CD4-positive, alpha-beta T cell treated with Interleukin-10 for 1 hour (primary cell): ENCODE measurements at places on chromosomes 16 and 17.

- DNase-seq, result no peak
Observed at GRCh38 chr16:70692873-70693671, 7.2 kb upstream of the MTSS2 start.

GRCh38 chr17:61233991-61234750 lies 165.5 kb upstream of the TBX2 start:
- no peak for DNase-seq

GRCh38 chr16:79466111-79466510 lies 134.4 kb downstream of the MAF start:
- DNase-seq, result no peak

DNA sequence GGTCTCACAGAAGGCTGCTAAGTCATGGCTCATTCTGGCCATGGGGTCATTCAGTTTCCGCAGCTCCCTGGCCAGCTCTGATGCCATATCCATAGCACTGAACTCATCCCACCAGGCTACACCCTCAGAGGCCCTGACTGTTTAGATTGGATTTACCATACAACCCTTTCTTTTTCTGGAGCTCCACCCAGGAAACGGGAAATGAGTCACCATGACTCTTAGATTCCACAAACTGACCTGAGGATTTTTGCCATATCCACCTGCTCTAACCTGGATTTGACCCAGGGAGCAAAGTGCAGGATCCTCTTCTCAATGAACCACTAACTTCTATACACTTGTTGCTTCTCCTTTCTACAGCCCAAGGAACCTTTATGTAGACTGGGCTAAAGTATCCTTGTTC lies 20.3 kb upstream of the CALB2 start:
- no peak for DNase-seq

GRCh38 chr16:49822649-49823370 lies 33.1 kb downstream of the ZNF423 start:
- no peak for DNase-seq
